T-helper 1 cell treated with Interleukin-12 subunit alpha and Interleukin-12 subunit beta and Interleukin-4 antibody, amounts not matched to agents 30 ng/mL and 1 ng/mL, for 36 hours (primary cell): ENCODE measurements at places on chromosomes 5 and 9. TPM values are rescaled to one million over a fixed set of nuclear protein-coding genes. Genes with fewer than 3 reads are reported as not detected.

Gene ALDH1A1
- total RNA-seq: not detected in 2 replicates

Gene TEX48
- total RNA-seq: 0.91 and 1.1 TPM in 2 replicates

Gene GARIN3
- total RNA-seq: not detected in 2 replicates

Gene SGCD
- not detected in 2 replicates for total RNA-seq

Gene IL13
- total RNA-seq: 130 and 131 TPM in 2 replicates

Gene OGN
- 0.15 TPM in 1 of 2 replicates, not detected in the other for total RNA-seq

Gene BTNL9
- total RNA-seq: not detected in 2 replicates

Gene IFNA14
- total RNA-seq: not detected in 2 replicates

Gene ZNF189
- 14.2 and 14.9 TPM in 2 replicates for total RNA-seq
